Fibroblast of skin of back (primary cell): ENCODE measurements at places on chromosomes 3 and 15.

GRCh38 chr3:129007792-129008191 lies 6.7 kb downstream of the EFCC1 start:
- no peak for DNase-seq

- peak; percentile 2 for DNase-seq
Observed at GRCh38 chr15:53978253-53978906, at the start of gene UNC13C. TSS of gene UNC13C (plus strand) at chr15:53978441. CDS start at chr15:54012904, 34,463 bp downstream.

DNA sequence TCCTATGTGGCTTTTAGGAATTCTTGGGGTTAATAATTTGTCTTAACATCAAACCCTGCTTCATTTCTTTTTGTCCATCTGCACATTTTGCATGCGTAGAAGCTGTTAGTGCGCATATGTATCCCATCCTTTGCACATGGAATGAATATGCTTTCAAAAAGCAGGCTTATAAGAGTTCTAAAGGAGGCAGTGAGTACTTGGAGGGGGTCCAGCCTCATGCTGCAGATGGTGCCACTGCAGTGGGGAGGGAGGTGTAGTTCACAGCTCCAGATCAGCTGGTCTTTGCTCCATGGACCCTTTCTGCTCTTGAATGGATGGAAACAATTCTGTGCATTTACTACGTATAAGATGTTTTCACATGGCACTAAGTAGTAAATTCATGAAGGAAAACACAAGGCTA lies 20.7 kb upstream of the SSR3 start:
- no peak for DNase-seq

DNA sequence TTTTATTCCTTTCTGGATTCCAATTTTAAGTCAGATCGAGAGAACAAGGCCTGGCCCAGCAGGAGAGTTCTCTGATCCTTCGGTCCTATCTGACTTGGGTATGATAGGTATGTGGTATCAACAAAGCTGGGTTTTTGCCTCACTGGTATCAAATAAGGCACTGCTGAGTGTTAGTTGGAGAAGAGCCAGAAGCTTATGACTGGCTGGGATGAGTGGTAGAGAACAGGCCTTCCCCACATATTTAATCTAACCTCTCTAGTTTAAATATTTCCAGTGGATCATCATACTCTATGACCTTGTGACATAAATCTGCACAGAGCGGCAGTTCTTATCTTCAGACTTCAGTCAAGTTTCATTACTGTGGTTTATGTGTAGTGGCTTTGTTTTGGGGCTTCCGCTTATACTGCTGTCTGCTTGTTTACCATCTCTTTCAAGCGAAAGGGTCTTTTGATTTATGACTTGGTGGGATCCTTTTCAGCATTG lies 164.5 kb downstream of the PTPRG start:
- DNase-seq = peak; percentile 76

DNA sequence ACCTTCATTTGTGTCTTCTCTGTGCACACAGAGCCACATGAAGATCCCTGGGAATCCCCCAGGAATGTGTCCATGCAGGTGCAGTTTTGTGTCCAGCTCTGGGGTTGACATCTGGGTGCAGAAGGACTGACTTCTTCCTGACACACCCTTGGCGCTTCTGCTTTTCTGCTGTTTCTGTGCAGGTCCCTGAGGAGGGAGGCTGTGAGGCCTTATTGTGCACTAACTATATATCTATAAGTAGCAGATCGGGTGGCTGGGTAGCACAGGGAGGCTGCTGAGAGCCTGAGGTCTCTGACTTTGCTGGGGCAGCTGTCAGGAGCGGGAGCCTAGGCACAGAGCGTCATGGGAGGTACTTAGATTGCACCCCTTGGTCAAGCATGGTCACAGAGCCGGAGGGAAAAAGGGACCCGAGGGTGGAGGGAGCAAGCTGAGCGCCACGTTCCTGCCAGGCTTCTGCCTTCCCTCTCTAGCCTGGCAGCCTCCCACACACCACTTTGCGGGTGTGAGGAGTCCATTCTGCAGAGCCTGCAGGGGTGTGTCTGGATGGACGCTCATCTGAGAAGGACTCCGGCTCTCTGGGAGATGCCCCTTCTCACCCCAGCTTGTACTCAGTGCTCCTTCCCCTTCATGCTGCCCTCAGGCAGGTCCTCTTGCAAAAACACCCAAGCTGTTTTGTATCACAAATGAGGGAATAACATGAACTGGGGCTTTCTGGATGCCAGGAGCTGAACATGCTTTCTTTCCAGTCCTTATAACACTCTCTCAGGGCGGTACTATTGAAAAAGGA lies 23.9 kb downstream of the CCDC33 start:
- DNase-seq = no peak

DNA sequence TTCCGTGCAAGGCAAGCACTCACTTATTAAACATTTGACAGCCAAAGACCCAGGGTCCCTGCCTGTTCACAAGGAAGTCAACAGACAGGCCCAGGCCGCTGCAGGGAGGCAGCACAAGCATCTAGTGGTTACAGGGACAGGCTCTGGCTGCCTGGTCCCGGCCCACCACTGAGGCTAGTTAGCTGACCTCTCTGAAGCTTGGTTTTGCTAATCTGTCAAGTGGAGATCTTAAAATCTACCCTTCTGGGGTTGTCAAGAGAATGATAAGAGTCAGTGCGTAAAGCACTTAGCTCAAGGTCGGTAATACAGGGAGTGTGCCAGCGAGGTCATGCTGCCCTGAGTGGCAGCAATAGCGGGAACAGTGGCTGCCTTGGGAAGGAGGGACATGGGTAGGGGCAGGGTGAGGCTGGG lies 6.0 kb downstream of the GNB5 start:
- no peak for DNase-seq

- peak; percentile 95 for DNase-seq
Observed at GRCh38 chr3:17175187-17175807, 290.5 kb downstream of the PLCL2 start.

DNA sequence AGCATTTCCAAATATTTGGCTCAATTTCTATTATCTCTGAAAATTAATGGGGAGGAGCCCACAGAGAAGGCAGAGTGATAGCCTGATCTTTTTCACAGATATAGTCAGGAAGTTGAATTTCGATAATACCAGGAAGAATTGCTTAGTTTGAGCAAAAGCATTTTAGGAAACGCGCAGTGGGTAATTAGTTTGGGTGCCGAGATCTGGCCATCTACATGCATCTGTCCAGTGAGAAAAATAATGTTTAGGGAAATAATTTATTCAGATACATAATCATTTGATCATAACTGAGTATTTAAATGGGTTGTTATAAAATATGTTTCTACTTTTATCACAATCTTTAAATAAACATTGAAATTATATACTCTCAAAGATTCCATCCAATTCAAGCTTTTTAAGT lies 653.9 kb downstream of the RBMS3 start:
- no peak for DNase-seq

DNA sequence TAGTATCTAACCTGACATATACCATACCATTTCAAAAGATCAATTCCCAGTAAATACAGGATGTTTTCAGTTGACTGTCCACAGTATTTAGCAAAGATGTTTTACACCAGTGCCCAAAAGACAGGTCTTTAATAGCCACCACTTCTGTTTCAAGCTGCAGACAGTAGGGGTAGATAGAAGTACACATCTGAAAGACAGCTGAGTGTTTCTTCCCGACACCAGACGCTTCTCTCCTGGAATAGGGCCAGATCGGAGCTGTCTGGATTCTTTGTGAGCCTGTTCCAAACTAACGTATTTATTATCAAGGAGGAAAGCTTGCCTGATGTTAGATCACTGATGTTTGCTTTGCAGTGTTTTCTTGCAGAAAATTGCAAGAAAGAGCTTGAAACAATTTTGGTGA lies 136.1 kb upstream of the RBMS3 start:
- DNase-seq = peak; percentile 76

DNA sequence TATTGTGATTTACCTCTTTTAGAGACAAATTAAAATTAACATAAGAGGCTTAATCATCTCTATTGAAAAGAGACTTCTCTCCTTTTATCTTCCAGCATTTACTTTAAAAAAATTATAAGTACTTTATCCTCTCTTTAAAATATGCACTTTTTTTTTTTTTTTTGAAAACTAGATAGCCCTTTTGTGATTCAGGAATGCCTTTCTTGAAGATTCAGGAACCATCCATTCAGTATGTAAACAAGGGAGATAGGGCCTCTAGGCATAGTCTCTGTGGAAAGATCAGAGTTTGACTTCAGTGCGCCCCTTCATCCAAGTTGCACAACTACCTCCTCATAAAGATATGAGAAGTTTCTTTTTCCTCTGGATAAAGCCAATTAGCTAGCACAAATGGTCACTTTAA lies 1163.7 kb downstream of the SI start:
- no peak for DNase-seq

DNA sequence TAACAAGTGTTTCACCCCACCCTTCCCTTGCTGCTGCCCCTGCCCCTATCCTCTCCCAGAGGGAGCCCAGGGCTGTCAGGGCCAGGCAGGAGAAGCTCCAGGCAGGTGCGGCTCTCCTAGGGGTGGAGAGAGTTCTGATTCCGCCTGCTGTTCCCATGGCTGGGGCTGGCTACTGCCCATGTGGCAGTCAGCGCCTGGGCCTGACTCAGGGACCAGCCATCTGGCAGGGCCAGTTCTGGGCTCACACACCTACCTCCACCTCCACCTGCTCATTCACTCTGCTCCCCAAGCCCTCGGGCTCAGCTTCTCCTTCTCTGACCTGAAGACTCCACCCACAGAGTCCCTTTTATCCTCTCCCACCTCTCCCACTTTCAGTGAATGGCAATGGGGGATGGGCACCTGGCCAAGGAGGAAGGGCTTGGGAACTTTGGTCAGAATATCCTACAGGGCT lies 23.4 kb downstream of the AMOTL2 start:
- no peak for DNase-seq

GRCh38 chr3:42802876-42803413 lies 1.3 kb downstream of the HIGD1A start:
- no peak for DNase-seq

DNA sequence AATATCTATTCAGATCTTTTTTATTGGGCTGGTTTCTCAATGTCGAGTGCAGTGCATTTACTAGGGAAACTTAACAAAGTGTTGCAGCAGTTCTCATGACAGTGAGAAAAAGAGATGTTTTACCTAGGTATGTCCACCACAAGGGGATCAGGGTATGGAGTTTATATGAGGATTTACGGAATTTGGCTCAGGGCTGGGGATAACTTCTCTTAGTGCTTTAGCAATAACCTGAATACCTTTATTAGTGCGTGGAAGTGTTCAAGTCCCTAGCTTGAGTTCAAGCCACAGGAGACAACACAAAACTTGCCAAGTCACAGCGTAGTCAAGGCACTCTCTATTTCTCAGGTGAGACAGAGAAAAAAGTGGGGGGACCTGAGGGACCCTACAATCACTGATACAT lies 3.9 kb upstream of the CCR3 start:
- no peak for DNase-seq

DNA sequence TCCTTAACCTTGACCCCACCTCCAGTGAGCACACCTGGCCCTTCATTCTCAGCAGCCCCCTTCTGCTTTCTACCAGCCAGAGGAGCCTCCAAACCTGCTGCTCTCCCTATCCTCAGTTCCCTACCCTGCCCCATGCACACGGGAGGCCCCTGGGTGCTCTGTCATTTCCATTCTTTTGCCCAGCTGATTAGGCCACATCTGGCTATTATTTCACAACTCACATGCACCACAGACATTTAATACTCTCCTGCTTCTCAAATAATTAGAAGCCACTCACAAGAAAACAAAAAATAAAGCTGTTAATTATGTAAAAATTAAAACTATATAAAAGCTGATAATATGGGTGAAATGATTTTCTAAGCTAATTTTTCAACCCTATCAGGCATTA lies 50.7 kb downstream of the MYLK start:
- DNase-seq = no peak

GRCh38 chr3:151362751-151363174 lies 21.8 kb downstream of the P2RY12 start:
- DNase-seq = peak; percentile 45

GRCh38 chr15:101198800-101199199 lies 53.0 kb downstream of the CHSY1 start:
- DNase-seq = no peak

GRCh38 chr3:36874424-36874823 lies 70.4 kb downstream of the TRANK1 start:
- DNase-seq = peak; percentile 25

DNA sequence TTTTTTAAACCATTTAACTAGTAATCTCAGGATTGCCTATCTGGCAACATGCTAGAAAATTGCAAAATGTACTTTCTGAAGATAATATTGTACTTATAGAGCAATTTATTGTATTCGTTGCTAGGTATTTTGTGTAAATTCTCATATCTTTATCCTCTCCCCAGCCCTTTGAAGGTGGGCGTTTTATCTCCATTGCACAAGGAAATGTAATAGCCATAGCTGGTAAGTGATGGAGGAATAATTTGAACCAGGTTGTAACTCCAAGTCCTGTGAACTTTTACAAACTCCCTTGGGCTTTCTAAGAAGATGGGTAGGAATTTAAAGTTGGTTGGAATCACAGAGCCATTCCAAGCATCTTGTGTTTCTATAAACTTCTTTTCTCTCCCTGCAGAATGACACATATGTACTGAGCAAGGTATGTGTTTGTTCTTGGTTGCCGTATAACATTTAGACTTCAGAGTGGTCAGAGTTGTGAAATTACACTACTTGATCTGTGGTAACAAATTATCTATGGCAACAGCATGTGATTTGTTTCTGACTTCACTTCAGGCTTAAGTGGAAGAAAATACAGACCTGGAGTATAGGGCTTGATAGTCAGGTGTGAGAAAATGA lies 170.9 kb downstream of the AKAP13 start:
- no peak for DNase-seq

- no peak for DNase-seq
Observed at GRCh38 chr3:58392181-58392580, 41.5 kb downstream of the PDHB start.

DNA sequence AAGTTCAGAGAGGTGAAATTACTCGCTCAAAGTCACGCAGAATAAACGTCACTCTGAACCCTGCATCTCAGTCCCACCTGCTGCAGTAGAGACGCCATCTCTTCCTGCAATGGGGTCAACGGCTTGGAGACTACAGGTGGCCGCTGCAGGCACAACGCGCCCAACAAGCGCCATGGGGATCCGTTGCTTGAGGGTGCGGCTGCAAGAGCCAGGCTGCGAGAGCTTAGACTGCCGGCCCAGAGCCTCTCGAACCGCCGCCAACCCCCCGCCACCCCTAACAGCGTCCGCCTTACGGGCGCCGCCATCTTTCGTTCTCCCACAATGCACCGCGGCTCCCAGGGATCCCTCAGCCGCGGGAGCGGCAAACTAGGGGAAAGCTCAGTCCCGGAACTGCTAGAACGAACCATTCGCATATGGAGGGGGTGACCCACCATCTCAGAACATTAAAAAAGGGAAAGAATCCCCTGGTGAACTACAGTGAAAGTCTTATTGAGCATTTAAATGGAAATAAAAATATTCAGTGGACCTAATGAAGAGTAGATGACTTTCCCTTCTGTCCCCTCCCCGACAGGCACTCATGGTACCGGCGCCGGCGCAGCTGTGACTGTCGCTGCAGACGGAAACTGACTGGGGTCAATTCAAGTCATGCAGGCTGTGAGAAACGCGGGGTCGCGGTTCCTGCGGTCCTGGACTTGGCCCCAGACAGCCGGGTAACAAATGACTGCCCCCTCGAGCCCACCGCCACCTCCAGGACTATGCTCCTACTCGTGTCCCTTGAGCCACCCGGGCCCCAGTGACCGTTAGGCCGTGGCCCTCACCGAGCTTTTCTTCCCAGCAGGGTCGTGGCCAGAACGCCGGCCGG lies at the start of the genes MRPL46 and MRPS11:
MRPL46 (minus strand) TSS at position 316 of the 862 bp plus-strand sequence; CDS start at position 305, 11 bp downstream.
MRPS11 (plus strand) TSS at position 636 of the 862 bp plus-strand sequence; CDS start at position 646, 10 bp downstream.
- DNase-seq = peak; percentile 89

- peak; percentile 29 for DNase-seq
Observed at GRCh38 chr3:141539431-141540187, 52.8 kb downstream of the RASA2 start.

GRCh38 chr3:23052620-23053019 lies 150.5 kb upstream of the UBE2E2 start:
- peak; percentile 33 for DNase-seq
